ENCODE measurements at places on chromosomes 4 and X. TPM values are rescaled to one million over a fixed set of nuclear protein-coding genes. Genes with fewer than 3 reads are reported as not detected.

DNA sequence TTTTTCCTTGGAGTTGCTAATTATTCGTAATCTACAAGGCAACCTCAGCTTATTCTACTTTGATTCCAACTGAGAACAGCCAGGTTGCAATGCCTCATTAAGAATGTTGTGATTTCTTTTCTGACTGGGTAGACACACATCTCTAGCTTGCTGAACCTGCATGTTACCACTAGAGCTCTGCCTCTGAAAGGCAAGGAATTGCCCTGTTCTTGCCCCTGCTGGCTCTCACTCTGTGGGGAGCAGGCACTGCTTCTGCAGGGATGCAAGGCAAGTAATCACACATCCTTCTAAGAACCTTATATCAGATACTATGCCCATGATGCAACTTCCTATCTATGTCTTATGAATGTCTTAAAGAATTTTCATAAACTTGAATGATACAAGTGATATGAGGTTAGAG is 503.2 kb downstream of the PACRGL start:
- DNase-seq, result no peak

Gene GUCY1B1
- total RNA-seq, result 15.5 TPM

Gene ANTXR2
- 94.4 TPM for total RNA-seq

- DNase-seq, result no peak
Measured at GRCh38 chrX:150536455-150537116, 31.8 kb upstream of the MTM1 start.

DNA sequence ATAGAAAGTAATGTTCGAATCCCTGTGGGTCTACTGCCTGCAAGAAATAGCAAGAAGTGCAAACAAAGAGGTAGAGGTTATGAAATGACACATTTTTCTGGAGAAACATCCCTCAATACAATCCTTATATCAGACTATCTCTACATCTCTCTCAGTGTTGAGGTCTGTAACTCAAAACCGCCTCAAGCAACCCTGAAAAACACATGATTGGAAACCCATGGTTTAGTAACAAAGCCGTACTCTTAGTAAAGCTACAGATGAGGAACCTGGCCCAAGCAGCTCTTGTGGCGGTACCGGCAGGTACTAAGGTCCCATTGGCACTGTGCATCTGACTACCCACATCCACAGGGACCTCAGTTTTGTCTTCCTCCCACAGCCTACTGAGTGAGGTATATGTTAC is 53.9 kb downstream of the IRF2 start:
- DNase-seq, result no peak

DNA sequence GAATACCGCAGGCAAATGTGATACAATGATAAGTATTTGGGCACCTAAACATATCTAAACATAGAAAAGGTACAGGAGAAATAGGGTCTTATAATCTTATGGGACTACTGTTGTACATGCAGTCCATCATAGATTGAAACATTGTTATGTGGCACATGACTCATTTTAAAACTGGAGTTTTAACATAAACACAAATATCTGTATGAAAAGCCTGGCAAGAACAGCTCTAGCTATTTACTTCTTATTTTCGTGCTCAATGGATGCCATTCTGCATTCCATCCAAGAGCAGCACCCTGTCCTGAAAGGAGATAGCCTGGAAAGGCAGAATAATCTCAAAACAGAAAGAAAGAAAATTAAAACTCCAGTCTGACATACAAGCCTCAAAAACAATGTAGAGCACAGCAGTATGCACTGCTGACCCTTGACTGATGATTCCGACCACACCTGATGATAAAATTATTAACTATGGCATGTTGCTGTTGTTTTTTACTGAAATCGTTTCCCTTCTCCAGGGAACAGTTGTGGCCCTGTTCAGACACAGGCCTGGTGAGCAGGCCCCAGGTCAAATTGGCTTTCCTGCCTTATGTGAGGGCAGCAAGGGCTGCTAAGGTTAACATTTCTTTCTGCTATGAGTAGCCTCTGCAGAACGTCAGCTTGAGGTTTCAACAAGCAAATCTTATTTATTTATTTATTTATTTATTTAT is 152.7 kb downstream of the APBB2 start:
- DNase-seq, result no peak

DNA sequence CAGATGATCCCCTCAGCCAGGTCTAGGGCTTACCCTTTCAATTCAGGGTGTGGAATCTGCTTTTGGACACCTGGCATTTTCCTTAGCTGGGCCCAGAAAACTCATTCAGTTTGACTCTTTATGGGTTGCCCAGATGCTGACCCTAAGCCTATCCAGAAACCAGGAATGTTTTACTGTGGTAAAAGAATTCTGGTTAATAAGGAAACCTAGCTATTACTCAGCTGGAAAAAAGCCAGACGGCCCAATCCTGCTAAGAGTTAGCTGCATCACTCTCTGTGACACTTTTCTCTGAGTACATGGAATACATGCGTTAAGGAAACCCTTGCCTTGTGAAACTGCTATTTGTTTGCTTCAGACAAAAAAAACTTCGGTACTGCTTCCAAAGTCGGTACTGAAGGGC is 28.0 kb downstream of the ING2 start:
- DNase-seq, result no peak

Gene VEGFD
- 4.6 TPM for total RNA-seq

DNA sequence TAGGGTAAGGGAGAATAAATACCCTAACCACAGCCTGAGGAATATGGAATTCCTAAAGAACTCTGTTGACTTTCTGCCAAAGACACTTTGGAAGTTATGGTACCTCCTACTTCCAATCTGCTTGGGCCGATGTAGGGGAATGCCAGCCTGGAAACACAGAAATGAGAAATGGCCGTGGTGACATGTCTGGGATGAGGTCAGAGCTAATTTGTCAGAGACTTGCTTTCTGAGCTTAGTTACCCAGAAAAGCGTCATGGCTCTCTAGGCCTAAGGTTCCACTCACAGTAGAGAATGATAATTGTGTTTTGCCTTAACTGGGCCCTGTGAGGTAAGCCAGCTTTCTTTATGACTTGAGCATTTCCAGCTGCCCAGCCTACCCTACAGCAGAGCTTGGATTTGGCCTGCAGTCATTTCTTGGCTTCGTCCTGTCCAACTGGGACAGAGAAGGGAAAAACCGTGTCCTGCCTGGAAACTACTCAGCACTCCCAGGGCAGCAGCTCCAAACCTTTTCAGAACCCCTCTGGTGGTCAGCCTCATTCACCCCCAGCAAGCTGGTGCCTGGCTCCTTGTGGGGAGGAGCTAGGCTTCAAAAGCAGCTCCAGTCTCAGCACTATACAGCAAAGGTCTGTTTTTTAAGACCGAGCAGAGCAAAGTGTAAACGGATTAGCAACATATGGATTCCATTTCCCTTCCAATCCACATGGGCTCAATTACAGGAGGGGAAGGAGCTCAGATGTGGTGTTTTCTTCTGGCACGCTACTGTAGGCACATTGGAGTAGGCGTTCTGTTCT is 92.3 kb downstream of the RLIM start:
- DNase-seq, result no peak
